ENCODE measurements at places on chromosomes 3 and 15. TPM values are rescaled to one million over a fixed set of nuclear protein-coding genes. Genes with fewer than 3 reads are reported as not detected.

Gene RARRES1
- total RNA-seq = 9.2 TPM

Gene ETV5
- total RNA-seq = 15.4 TPM

Gene AMIGO3
- not detected for total RNA-seq

Gene SORD
- 131 TPM for total RNA-seq

Gene DCBLD2
- total RNA-seq = 11.3 TPM

Gene CISH
- total RNA-seq = 28.1 TPM

DNA sequence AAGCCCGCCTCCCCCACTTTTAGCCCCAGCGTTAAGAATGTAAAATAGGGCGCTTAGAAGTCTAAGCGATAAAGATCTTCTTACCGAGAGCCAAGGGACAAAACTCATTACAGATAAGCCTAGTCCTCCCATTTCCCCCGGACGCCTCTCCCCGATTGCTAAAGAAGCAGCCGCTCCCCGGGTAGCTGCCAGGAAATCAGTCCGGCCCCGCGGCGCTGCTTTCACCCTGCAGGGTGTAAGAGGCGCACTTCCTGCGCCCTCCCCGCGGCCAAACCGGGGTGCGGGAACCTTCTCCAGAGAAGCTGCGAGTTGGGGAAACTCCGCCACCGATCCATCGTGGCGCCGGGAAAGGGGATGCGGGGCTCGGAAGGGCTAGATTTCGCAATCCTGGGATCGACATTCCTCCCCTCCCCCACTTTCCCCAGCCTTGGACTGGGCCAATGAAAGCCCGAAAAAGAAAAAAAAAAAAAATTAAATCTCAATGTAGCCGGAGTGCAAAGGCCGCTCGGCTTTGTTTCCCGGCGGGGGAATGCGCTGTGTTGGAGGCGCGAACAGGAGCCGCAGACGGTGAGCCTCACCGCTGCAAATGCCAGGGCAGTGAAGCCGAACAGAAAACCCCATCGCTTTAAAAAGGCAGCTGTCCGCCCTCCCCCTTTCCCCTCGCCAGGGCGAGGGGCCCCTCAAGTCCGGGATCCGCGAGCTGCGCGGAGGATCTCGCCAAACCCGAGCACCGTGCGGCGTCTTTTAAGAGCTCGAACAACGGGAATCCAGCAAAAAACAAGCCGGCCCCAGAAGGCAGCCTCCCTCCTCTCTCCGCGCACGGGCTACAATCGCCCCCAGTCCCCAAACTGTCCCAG is 626 bp upstream of the PTPRG start:
- peak; percentile 82 for DNase-seq

DNA sequence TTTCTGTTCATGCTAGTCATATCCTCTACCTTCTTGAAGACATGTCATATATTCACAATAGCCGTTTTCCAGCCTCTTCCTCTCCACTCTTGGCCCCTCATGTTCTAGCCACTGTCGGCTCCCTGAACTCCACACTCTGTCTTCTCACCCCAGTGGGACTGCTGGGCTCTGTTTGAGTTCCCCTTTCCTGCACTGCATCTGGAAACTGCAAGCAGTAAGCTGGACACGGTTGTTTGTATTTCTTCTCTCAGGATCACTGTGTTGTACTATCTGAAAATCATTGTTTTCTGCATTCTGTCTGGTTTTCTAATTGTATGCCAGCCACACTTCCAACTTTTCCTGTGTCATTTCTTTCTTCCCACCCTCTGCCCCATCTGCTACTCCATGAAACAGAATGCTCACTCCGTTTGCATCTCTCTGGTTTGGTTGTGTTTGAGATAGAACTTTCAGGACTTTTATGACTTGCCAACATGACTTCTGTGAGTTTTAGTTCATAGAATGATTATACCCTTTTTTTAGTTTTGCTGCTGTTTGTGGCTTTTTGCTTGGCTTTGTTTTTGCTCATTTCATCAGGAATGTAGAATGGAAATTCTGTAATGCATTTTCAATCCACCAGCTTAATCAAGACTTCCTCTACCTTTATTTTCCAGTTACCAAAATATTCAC is 192.3 kb downstream of the PLCL2 start:
- no peak for DNase-seq

DNA sequence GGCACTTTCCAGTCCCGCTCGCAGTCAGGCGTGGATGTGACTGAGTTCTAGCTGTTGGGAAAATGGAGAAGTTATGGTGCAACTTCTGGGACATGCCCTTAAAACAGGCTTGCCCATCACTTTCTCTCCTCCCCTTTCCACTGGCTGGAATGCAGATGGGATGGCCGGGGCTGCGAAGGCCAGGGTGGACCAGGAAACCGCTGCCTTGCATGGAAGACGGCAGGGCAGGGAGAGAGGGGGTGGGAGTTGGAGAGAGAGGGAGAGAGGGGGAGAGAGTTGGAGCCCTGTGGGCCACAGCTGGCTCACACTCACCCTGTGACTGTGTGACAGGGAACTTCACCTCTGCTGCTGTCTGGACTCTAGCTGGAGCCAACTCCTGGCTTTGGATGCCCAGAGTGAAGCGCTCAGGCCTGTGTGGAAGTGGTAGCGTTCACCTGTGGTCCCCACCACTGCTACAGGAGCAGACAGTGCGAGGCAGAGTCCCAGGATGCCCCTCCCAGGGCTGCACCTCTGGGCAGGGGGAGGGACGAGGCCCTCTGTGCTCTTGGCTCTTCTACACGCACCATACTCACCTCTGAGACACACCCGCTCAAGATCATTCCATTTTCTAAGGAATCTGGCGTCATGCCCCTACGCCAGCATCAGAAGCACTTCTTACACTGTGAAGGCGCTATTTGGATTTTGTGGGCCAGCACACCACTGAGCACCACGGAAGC is 36.6 kb downstream of the KLHL25 start:
- no peak for DNase-seq

DNA sequence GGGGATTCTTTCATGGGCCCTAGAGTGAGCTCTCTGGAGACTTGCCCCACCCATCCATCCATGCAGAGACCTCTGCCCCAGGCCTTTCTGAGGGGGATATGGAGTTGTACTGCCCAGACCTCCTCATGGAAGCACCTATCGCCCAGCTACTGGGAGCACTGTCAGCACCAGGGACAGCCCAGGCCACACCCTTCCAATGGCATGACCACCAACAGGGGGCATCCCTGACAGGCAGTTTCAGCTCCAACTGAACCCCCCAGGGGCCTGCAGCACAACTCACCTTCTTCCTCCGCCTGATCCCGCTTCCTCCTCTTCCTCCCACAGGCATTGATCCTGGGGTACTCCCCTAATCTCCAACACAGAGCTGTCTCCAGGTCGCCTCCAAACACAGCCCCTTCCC is 21.8 kb downstream of the MRPS11 start:
- no peak for DNase-seq

DNA sequence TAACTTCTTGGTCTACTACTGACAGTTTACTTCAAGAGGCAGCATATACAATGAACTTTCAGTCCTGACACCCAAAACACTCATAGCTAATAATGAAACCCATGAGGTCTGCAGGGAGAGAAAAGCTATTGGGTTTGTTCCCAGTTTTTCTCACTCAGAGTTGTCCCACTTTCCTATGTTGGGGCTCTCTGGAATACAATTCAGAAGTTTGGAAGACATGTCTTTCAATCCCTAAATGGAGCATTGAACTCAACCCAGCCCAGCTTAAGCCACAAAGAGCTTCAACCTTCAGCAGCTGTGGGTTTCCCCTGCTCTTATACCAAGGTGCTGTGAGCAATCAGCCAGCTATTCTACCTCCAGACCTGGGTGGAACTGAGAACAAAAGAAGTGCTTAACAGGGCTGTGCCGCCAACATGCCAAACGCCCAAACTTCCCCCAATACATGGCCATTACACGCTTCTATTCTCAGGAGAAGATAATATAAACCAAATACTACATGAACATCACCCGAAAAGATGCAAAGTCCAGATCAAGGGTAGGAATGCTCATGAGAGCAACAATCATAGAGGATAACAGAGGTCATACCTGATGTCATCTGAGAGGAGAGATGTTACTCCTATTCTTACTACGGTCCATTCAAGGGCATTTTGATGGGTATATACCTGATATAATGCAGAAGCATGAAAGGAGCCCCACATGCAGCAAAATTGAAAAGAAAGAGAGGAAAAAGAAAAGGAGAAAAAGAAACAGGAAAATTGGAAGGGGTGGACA is 131.2 kb upstream of the TGFBR2 start:
- no peak for DNase-seq

DNA sequence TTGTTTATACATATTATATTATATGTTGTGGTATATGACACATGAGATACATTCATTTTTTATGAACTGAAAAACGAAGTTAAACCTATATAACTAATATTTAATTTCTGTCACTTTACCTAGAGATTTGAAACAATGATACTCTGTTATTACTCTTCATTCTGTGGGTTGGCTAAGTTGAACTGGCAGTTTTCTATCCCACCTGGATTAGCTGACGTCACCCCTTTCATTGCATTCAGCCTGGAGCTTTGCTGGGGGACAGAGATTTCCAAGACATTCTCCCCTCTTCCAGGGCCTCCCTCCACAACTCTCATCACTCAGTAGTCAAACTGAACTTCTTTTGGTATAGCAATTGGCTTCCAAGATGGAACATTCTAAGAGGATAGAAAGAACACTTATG is 309.2 kb upstream of the SATB1 start:
- DNase-seq = no peak

GRCh38 chr15:78658823-78659222 is 17.8 kb upstream of the CHRNB4 start:
- DNase-seq = no peak

- DNase-seq = no peak
Observed at GRCh38 chr3:106962993-106963392, 414.2 kb upstream of the CCDC54 start.

DNA sequence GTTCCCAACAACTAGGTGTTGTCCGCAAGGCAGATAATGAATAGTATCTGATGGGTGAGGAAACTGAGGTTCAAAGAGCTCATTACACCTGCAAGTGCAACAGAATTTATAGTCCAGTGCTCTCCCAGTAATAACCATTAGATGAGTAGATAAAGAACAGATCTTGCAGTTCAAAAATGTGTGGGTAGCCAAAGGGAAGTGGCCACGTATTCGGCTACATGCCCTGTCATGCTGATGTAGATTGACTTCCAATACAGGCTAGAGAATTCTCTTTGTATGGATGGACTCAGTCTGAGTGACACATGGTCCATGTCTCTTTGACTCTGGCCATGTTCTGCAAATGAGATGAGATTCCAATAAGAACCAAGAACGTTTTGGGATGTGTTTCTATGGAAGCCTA is 187.9 kb upstream of the LPP start:
- no peak for DNase-seq

GRCh38 chr15:101022306-101022705 is 103.1 kb downstream of the LRRK1 start:
- DNase-seq = no peak

DNA sequence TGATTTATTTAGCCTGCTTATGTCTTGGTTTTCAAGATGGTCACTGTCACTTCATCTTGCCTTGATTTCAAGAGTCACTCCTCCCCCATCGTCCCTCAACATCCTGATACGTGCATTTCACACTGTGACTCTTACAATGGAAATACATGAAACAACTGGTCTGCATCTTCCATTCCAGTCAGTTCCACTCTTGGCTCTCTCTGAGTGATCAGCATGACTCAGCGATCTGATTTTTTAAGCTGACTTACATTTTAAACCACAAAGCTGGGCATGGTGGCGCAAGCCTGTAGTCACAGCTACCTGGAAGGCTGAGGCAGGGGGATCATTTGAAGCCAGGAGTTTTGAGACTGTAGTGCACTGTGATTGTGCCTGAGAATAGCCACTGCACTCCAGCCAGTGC is 271.2 kb upstream of the ROPN1 start:
- DNase-seq = no peak

GRCh38 chr15:38705436-38706219 is 141.0 kb upstream of the RASGRP1 start:
- DNase-seq = no peak

GRCh38 chr15:85412956-85413854 is 32.8 kb downstream of the AKAP13 start:
- DNase-seq = peak; percentile 61

- DNase-seq = no peak
Observed at GRCh38 chr3:115630850-115631249, 7.5 kb downstream of the GAP43 start.

- DNase-seq = no peak
Observed at GRCh38 chr3:116474032-116474780, 28.9 kb upstream of the LSAMP start.

DNA sequence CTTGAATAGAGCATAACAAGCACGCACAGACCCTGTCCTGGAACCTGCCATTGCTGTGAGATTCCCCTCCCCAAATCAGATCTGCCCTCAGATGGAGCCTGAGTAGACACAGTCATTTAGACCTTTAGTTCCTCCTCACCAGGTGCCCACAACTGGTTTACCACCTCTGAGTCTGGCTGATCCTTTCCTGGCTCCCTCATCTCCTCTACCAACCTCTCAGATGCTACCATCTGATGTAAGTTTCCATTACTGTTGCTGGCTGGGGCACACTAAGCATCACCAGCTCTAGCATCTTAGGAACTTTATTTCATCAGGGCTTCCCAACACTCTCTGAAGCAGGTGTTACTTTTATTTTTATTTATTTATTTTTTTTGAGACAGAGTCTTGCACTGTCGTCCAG is 288.3 kb downstream of the TLE3 start:
- DNase-seq = no peak

GRCh38 chr3:185939721-185940120 is 1.9 kb upstream of the TRA2B start:
- DNase-seq = no peak

DNA sequence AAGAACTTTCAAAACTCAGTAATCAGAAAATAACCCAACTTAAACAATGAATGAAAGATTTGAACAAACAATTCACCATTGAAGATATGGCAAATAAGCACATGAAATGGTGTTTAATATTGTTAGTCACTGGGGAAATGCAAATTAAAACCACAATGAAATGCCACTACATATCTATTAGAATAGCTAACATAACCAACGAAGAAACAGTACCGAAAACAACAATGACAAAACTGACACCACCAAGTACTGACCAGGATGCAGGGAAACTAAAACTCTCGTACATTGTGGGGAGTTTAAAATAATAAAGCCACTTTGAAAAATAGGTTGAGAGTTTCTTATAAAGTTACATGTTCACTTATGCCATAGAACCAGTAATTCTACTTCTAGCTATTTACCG is 69.1 kb downstream of the KBTBD8 start:
- no peak for DNase-seq

- no peak for DNase-seq
Observed at GRCh38 chr15:87047203-87047965, 967.7 kb downstream of the AGBL1 start.

GRCh38 chr3:167437428-167438139 is 36.3 kb downstream of the SERPINI2 start:
- DNase-seq = no peak

DNA sequence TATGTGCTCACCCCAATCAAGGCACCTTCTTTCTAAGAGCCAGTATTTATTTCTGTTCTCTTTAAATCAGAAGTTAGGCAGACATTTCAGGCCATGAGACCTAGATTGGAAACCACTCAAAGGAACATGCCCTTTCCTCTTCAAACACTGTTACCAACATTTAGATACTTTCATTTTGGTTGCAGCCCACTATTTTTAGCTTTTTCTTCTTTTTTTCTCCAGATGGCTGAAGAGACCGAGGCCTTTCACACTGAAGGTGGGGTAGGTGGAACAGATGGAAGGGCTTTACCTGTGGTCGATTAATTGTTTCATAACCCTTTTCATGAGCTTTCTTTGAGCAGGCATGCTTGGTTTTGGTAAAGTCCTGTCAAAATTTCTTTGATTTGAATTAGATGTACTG is 10.9 kb upstream of the LZTFL1 start:
- no peak for DNase-seq
